ENCODE measurements at places on chromosomes 4 and X. TPM values are rescaled to one million over a fixed set of nuclear protein-coding genes. Genes with fewer than 3 reads are reported as not detected.

DNA sequence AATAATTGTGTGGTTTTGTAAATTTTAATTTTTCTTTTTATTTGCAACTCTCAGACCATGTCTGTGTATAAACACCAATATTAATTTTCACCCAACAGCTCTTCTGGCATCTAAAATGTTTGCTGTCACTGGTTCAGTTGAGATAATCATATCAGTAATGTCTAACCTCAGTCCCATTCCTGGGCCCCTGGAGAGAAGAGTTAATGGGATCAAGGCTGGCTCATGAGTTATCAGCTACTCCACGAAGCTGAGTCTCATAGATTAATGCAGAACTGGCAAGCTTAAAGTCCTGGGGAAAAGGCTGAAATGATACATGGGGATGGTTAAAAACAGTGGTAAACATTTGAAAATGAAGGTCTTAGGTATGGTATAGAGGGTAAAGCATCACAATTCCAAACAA lies 28.4 kb upstream of the TSPAN5 start:
- no peaks in the 10 kb centered on the region for H3K27me3 ChIP-seq
- H3K36me3 ChIP-seq, result peaks cover 2% of the 10 kb centered on the region
- no peak overlapping the region for H3K27ac ChIP-seq
- H3K4me1 ChIP-seq, result peaks cover 19% of the 10 kb centered on the region
- no peak overlapping the region for H3K4me3 ChIP-seq

DNA sequence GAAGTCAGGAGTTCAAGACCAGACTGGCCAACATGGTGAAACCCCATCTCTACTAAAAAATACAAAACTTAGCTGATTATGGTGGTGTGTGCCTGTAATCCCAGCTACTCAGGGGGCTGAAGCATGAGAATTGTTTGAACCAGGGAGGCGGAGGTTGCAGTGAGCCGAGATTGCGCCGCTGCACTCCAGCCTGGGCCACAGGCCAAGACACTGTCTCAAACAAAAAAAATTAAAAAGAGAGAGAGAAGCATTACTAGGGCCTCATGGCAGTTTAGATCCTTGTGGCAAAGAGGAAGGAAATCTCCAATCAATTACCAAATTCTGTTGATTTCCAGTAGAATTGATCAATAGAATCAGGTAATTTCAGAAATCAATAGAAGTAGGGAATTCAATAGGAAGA lies 16.8 kb upstream of the SLC34A2 start:
- H3K27ac ChIP-seq, result no peak overlapping the region
- DNase-seq, result no peak
- peaks cover 4% of the 10 kb centered on the region for H3K27me3 ChIP-seq

The SHOX gene
- not detected for total RNA-seq

The TCEAL7 gene
- total RNA-seq, result not detected

- H3K4me1 ChIP-seq, result no peaks in the 10 kb centered on the region
- no peak overlapping the region for H3K4me3 ChIP-seq
- H3K27ac ChIP-seq, result no peak overlapping the region
- H3K27me3 ChIP-seq, result peaks cover 8% of the 10 kb centered on the region
- no peaks in the 10 kb centered on the region for H3K36me3 ChIP-seq
These were observed 15.8 kb downstream of the ATP1B4 start for GRCh38 chrX:120377715-120378114.

The SUPT20HL1 gene
- total RNA-seq, result not detected

DNA sequence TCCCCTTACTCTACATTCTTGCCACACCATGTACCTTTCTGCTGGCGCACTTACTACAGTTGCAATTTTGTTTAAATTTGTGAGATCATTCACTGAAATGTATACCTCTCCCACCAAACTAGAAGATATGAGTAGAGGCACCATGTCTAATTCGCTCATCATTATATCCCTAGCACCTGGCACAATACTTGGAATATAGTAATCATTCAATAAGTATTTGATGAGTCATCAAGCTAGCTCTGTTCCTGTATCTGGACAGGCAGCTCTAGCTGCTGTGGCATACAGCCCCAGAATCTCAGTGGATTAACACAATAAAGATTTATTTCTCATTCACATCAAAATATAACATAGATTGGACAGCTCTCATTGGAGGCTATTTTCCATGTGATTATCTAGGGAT lies 245.9 kb downstream of the IDS start:
- no peaks in the 10 kb centered on the region for H3K27me3 ChIP-seq
- H3K27ac ChIP-seq, result no peak overlapping the region
- no peaks in the 10 kb centered on the region for H3K4me1 ChIP-seq
- H3K36me3 ChIP-seq, result no peaks in the 10 kb centered on the region
- no peak overlapping the region for H3K4me3 ChIP-seq

DNA sequence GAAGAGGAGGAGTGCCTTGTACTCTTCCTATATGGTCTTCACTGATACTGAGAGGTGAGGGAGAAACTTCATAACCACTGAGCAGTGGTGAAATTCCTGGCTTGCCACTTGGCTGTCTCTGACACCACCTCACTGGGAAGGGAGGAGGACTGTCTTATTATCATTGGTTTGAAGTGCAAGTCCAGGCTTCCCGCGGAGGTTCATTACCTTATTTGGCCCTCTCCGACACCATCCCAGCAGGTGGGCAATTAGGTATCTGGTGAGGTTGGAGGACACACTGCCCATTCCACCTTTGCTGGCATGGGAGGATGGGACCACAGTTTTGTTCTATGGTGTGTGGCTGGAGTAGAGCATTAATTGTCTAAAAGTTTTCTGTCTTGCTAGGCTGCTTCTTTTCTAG lies 206.1 kb downstream of the LHFPL1 start:
- H3K27ac ChIP-seq, result no peak overlapping the region
- H3K36me3 ChIP-seq, result no peaks in the 10 kb centered on the region
- no peaks in the 10 kb centered on the region for H3K27me3 ChIP-seq
- H3K4me1 ChIP-seq, result no peaks in the 10 kb centered on the region
- no peak overlapping the region for H3K4me3 ChIP-seq

GRCh38 chr4:78885598-78885997 lies 53.6 kb downstream of the PAQR3 start:
- H3K36me3 ChIP-seq, result peaks cover 7% of the 10 kb centered on the region
- peaks cover 6% of the 10 kb centered on the region for H3K4me1 ChIP-seq
- DNase-seq, result no peak
- no peak overlapping the region for H3K4me3 ChIP-seq

DNA sequence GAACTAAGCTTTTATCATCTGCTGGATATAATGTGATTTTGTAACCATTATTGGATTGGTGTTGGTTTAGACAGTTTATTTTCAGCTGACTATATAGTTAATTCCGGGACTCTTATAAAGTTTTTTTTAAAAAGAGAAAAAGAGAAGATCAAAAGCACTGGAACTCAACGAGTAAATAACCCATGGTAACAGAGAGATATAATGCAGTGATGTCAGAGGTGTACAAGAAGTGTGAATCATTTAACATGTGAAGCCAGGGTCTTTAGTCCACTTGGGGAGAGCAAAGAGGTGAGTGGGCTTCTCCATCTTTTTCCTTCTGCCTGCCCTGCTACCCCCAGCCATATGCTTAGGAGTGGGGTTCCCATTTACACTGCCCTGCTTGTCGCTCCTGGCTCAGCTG lies 3.2 kb downstream of the TMEM165 start:
- peaks cover 36% of the 10 kb centered on the region for H3K36me3 ChIP-seq
- H3K27ac ChIP-seq, result peak overlapping the region; percentile 74
- peak overlapping the region; percentile 94 for H3K4me3 ChIP-seq

- peak overlapping the region; percentile 42 for H3K4me3 ChIP-seq
- H3K27ac ChIP-seq, result no peak overlapping the region
- DNase-seq, result peak; percentile 82
These were observed 577 bp upstream of the GLRA2 start for GRCh38 chrX:14528629-14529289.

DNA sequence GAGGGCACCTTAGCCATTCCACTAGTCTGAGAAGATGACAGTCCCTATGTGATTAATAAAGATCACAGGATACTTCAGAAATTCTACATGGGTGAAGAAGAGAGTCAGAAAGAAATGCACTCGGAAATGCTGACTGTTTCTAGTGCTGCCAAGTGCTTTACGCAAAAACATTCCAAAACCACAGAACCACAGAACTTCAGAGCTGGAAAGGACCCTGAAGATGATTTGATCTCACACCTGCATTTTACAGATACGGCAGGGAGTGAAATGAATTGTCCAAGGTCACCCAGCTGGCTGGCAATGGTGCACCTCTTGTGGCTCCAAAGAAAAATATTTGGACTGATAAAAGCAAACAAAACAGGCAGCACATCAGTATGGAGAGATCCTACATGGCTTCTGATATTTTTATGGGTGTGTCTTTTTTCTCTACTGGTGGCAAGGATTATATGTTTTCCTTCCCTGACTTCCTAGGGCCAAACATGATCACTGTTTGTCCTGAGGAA lies 115.9 kb downstream of the MAML3 start:
- no peak overlapping the region for H3K4me3 ChIP-seq
- peaks cover 16% of the 10 kb centered on the region for H3K27me3 ChIP-seq
- no peak overlapping the region for H3K27ac ChIP-seq
- H3K36me3 ChIP-seq, result no peaks in the 10 kb centered on the region
- no peaks in the 10 kb centered on the region for H3K4me1 ChIP-seq
- DNase-seq, result no peak

DNA sequence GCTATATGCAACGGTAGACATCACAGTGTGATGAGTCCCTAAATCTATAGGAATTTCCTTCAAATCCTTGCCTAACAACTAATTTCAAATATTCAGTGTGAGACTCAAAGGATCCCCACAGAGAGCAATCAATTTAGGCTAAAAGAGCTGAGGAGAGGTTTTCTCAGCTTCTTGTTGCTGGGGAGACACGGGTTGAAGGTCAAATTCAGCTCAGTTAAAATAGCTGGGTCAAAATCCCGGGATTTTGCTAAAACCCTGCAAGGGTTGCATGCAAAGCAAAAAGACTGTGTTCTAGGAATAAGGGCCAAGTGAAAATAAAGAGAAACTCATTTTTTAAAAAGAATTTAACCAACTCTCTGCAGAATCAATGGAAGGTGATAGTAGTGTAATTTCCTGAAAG lies 1073.4 kb downstream of the NLGN4X start:
- no peak overlapping the region for H3K4me3 ChIP-seq
- H3K27me3 ChIP-seq, result no peaks in the 10 kb centered on the region
- DNase-seq, result no peak
- no peaks in the 10 kb centered on the region for H3K4me1 ChIP-seq
- no peak overlapping the region for H3K27ac ChIP-seq
- no peaks in the 10 kb centered on the region for H3K36me3 ChIP-seq

- peak; percentile 60 for DNase-seq
- H3K27me3 ChIP-seq, result no peaks in the 10 kb centered on the region
- H3K4me1 ChIP-seq, result peaks cover 33% of the 10 kb centered on the region
- H3K27ac ChIP-seq, result peak overlapping the region; percentile 85
These were observed 33.5 kb downstream of the SMS start for GRCh38 chrX:21974011-21974385.

DNA sequence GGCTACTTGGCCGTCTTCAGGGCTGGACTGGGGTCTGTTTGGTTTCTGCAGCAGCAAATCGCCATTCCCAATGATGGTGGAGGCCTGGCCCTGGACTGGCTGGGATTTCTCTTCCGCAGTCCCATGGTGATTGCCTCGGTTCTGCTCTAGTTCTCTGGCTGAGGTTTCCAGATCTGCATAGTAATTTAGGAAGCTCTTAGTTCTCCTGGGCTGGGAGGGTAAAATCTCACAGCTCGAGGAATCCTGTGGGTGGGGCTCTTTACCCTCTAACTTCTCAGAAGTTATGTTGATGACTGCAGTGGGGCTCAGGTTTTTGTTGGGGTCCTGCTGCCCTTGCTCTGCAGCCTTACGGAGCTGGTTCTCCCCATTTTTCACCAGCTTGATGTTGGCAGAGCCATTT lies 200.6 kb downstream of the APBB2 start:
- H3K4me1 ChIP-seq, result no peaks in the 10 kb centered on the region
- H3K27ac ChIP-seq, result no peak overlapping the region
- no peak overlapping the region for H3K4me3 ChIP-seq

The MORC4 gene
- 7.8 TPM for total RNA-seq
